Left colon (tissue), 2 donors: ENCODE measurements at places on chromosomes 1 and 21.

DNA sequence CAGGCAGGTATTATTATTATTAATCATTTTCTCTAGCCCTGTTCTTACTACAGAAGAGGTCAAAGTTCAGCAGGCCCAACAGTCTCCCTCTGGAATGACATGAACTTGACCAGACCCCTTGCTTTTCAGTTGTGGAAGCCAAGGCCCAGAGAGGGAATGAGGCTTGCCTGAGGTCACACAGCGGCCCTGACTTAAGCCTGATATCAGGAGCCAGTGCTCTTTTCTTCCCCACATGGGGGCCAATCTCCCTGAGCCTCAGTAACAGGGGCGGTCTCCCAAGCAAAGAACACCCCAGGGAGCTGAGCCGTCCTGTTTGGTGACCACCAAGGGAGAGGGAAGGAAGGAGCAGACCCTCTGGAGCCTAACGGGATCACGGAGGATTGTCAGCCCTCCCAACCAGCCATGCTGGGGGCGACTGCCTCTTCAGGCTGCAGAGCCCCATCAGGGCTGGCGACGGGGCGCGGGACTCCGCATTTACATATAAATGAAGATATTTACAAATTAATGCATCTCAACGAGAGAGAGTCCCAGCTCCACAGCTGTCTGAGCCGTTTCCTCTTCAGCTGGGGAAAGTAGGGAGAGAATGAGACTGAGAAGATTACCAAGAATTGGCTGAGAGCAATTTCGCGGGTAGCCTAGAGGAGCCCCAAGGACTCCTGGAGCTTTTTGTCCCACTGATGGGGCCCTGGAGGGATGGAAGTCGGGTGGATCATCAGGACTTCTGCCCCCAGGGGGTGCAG, 186.1 kb upstream of the KLHDC7A start:
- no peak for DNase-seq

DNA sequence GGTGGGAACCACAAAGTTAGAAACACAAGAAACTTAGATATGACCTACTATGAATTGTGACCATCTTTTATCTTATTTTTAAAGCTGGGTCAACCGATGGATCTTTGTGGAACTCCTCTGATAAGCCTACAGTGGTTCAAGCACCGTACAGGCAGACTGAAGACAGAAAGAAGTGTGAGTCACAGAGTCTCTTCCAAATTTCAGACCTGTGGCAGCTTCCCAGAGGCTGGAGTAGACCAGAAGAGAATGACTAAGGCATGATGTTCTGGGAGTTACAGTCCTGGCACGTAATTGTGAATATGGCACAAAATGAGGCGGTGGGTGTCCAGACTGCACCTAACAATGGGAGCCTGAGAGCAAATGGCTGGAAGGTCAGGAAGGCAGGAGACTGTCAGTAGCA, 70.0 kb downstream of the LMO4 start:
- DNase-seq, result no peak

- no peak for DNase-seq
Observed at GRCh38 chr1:38392861-38393260, 346.3 kb upstream of the POU3F1 start.

DNA sequence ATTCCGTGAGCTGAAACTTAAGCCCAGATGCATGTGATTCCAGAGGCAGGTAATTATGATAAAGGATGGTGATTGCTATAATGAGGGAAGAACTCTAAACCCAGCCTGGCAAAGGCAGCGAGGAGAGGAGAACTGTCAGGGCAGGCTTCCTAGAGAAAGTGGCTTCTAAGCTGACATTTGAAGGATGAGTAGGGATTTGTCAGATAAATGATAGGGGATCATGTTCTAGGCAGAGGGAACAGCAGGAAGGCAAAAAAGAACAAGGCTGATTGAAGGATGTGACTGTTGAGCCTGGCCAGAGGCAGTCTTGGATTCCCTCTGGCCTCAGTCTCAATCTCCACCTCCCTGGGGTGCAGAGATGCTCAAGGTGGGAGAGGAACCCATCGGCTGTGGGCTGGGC, 146.4 kb upstream of the POU3F1 start:
- no peak for DNase-seq
